NCI-H1048 (cell line): ENCODE measurements at places on chromosomes 6 and 20.

DNA sequence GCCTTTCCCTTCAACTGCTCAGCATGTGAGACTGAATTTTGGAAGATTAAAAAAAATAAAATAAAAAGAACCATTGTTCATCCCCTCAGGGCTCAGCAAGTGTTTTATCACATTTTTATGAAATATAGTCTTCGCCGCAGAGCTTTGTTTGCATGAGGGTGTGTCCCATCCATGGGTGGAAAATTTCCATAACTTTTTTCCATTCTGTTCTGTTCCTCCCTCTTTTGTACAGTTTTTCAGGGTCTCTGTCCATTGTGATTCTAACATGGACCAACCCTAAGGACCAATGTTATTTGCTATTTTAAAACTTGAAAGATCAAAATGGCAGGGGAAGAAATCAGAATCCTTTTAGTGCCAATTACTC is 213.3 kb upstream of the SGK1 start:
- DNase-seq: no peak

GRCh38 chr6:128172752-128173682 is 272.2 kb upstream of the THEMIS start:
- no peak for DNase-seq

DNA sequence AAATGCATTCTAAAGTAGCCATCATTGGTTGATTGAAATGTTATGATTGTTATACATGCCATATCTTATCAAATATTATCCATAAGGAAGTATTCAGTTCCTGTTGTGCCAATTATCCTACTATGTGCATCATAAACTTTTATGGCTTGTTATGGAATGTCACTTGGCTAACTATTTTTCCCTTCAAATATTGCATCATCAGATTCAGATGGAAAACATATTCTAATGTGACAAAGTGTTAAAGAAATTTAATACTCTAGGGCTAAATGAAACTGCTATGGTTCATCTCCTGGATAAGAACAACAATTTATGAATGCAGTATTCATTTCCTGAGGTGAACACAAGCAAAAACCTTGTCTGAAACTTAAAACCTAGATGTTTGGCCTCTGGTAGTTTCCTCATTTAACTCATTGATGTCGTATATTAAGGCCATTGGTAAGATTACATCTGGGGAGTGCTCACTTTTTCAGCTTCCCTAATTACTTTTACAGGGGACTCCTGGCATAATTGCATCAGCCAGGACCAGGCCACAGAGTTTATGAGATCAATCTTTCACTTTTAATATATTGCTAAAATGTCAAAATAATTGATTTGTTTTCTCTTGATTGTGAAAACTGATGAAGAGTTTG is 134.9 kb upstream of the CEP162 start:
- DNase-seq: no peak

DNA sequence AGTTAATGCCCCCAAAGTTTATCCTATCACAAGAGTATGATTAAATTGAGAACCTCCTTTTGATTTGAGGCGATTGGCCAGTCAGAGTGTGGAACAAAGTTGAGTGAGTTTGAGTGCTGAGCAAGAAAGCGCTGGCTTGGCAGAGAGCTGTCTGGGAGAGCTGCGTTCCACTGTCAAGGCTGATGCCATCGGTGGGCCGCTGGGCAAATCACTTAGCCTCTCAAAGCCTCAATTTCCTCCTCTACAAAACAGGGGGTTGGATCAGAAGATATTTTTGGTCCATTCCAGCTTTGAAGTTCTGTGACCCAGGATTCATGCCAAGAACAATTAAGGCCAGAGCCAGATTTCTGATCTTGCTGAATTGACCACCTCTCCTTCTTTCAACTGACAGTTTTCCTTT is 60.2 kb downstream of the TMEM242 start:
- no peak for DNase-seq

- DNase-seq: no peak
Measured at GRCh38 chr6:7468382-7469081, 72.9 kb upstream of the DSP start.

- no peak for DNase-seq
Measured at GRCh38 chr20:42949950-42950349, 239.8 kb downstream of the PTPRT start.

DNA sequence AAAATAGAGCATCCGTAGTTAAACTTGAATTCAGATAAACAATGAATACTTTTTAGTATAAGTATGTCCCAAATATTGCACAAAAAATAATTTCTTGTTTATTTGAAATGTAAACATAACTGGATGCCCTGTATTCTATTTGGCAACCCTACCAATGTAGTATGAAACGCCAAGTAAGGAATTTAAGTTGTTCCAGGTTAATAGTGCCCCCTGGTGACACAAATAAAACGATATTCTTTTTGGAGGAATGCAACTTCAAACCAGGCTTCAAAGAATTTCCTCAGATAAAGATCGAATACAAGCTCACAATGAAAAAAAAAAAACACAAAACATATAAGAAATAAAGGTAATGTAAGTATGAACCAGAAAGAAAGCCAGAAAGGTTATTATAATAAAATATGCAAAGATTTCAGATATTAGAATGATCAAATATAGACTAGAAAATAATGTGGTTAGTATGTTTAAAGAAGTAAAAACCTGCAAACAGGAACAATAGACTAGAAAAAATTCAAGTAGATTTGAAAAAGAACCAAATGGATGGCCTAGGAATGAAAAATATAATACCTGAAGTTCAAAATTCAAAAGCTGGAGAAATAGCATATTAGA is 18.4 kb upstream of the AKAP7 start:
- peak; percentile 51 for DNase-seq

DNA sequence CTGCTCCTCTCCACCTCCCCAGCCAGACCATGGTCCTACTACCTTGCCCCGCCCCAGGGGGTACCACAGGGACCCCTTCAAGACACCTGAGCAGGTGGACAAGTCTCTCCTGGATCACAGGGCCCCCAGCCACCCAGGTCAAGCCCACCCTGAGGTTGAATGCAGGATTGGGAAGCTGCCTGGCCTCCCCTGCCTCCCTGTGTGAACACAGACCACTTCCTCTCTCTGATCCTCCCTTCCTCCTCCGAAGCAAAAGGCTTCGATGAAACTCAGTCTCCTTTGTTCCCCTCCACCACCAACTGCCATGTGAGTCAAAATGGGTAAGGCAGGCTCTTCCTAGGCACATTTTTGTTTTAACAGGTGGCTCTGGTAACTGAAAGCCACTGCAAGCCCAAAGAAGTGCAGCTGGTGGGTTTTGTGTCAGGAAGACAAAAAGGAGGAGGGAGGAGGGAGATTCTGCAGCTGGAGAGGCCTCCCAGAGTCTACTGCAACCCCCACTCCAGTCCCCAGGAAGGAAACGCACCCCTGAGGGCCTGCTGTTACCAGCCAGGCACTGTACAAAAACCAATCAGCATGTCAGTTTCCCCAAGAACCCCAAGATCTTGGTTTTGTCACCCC is 5.4 kb downstream of the ADA start:
- DNase-seq: no peak

DNA sequence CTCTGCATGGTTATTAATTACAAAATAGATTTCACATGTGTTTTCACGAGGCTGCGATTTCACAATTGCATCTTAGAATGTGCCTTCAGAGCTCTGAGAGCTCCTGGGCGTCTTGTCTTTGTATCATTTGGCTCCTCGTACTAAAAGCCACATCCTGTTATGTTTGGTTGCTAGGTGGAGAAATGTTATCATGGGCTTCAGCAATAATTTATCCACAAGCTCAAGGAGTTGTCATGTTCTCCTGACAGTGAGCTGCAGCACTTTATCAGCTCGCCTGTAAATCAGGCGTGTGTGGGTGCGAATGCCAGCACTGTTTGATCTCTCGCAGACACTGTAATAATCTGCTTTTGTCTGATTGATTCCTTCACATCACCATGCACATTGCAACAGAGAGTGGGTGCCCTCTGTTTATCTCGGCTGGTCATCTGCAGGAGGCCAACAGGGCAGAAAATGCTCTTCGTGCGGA is 218.6 kb upstream of the ZFP64 start:
- DNase-seq: no peak

GRCh38 chr20:1897541-1897940 is 2.3 kb downstream of the SIRPA start:
- no peak for DNase-seq

DNA sequence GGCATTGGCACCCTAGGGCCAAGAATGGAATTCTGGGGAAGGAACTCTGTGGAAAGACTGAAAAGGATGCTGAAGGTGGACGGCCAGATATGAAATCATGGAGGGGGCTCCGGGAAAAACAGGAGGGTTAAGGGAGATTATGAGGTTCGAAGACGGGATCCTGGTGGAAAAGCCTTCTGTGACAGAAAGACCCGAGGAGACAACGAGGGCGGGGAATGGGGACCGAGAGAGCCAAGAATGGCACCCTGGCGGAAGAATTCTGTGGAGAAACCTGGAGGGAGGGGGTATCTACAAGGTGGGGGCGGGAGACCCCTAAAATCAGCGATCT is 426 bp downstream of the TRMT6 start:
- no peak for DNase-seq

GRCh38 chr6:74557236-74557635 is 648.6 kb downstream of the COL12A1 start:
- no peak for DNase-seq

GRCh38 chr20:19252451-19253120 is 40.1 kb downstream of the SLC24A3 start:
- DNase-seq: no peak

GRCh38 chr20:53948383-53949318 is 121.7 kb downstream of the BCAS1 start:
- DNase-seq: no peak

- DNase-seq: no peak
Measured at GRCh38 chr20:7003598-7003997, 236.1 kb downstream of the BMP2 start.

GRCh38 chr6:78199044-78199443 is 546.2 kb downstream of the MEI4 start:
- DNase-seq: no peak

- DNase-seq: peak; percentile 32
Measured at GRCh38 chr6:56370561-56371211, 123.3 kb upstream of the COL21A1 start.

GRCh38 chr6:90793771-90794170 is 206.9 kb upstream of the MAP3K7 start:
- DNase-seq: no peak

GRCh38 chr6:137571854-137572253 is 77.7 kb upstream of the OLIG3 start:
- DNase-seq: no peak

DNA sequence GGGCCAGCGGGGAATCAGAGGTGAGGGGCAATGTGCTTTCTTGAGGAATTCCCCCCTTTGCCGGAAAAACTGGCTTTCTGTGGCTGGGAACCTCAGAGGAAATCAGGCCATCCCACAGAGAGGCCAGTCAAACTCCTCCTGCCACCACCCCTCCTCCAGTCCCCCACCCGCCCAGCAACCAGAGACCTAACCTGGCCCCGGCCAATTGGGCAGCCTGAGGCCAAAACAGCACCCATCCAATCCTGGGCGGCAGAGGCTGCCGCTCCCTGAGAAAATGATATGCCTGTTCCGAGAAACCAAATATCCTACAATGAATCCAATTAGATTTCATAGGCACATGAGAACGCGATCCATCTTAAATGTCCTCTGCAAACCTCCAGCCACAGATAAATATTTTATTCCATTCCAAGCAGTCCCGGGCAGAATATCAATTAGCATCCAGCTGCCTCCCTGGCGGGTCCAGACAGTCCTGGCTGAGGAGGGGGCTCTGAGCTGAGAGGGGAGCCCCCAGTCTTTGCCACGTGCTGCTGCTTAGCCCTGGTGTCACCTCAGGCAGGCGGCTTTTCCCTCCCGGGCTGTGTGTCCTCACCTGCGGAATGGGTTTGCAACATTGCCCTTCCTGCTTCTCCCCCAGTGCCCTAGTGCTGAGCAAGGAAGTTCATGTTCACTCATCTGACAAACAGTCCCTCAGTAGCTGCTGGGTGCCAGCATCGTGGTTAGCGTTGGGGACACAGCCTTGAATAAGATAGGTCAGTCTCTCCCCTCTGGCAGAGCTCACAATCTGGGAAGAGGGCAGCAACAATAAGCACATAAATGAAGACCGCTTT is 95.0 kb downstream of the DLGAP4 start:
- no peak for DNase-seq

DNA sequence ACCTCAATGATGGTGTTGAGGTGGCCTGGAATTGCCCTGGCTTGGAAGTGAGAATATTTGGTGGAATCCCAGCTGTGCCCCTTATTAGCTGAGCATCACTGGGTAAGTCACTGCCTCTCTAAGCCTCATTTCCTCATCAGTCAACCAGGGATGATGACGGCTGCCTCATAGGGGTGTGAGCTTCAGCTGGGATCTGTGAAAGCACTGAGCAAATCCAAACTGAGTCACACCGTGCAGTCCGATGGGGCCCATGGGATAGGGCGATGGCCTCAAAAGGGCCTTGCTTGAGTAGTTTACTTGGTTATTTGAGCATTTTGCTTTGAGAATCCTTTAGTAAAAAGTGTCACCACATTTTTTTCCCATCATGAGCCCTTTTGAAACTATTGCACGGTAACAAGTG is 1.1 kb downstream of the SLC22A1 start:
- DNase-seq: no peak

DNA sequence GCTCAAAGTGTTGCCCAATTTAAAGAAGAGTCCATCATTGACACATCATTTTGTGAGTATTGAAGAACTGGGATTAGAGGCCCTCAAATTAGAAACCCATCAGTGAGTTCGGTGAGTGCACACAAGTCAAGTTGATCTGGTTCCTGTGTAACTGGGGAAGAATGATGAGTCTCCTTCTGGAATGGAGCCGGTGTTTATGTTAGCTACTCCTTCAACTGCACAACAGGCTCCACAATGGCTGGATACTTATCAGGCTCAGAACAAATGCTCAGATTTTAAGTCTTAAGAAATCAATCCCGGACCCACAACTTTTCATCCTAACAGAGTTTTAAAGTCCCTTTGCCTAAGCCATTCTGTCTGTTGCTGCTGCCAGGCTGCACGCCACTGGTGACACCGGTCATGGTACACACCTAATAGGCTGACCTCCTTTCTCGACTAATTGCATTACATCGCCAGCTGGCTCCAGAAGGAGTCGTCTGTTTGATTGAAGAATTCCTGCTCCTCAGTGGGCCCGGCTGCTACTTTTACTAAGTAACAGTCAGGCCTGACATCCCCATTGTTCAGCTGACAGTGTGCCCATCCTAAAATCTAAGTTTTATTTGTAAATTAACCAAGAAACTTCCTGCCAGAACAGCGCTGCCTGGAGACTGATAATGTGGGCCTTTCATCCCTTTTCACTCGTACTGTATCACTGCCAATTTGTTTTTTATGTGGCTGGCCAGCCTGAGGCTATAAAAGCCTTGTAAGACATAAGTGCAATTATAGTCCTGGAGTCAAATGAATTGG is 130.4 kb downstream of the INSM1 start:
- DNase-seq: no peak

GRCh38 chr20:17485017-17485416 is 46.2 kb downstream of the BFSP1 start:
- no peak for DNase-seq

DNA sequence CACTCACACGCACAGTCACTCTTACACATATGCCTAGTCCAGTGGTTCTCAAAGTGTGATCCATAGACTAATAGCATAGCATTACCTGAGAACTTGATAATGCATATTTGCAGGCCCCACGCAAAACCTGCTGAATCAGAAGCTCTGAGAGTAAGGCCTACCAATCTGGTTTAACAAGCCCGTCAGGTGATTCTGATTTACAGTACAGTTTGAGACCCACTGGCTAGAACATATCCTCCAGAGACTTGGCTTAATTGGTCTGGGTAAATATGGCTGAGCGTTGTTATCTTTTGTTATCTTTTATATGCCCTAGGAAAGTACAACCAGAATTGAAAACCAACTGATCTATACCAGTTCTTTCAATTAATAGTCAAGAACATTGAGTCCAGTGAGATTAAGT is 9.6 kb downstream of the TSPYL4 start:
- no peak for DNase-seq
